Upper lobe of left lung (tissue), 6 donors: ENCODE measurements at places on chromosomes 11 and 22. TPM values are rescaled to one million over a fixed set of nuclear protein-coding genes. Genes with fewer than 3 reads are reported as not detected.

SLN gene
- not detected for total RNA-seq

GRCh38 chr11:1791912-1792311 is 28.2 kb upstream of the CTSD start:
- H3K27me3 ChIP-seq: no peaks in the 10 kb centered on the region
- no peak overlapping the region for H3K4me3 ChIP-seq
- DNase-seq: no peak
- H3K27ac ChIP-seq: no peak overlapping the region
- no peaks in the 10 kb centered on the region for H3K4me1 ChIP-seq
- no peaks in the 10 kb centered on the region for H3K36me3 ChIP-seq

DNA sequence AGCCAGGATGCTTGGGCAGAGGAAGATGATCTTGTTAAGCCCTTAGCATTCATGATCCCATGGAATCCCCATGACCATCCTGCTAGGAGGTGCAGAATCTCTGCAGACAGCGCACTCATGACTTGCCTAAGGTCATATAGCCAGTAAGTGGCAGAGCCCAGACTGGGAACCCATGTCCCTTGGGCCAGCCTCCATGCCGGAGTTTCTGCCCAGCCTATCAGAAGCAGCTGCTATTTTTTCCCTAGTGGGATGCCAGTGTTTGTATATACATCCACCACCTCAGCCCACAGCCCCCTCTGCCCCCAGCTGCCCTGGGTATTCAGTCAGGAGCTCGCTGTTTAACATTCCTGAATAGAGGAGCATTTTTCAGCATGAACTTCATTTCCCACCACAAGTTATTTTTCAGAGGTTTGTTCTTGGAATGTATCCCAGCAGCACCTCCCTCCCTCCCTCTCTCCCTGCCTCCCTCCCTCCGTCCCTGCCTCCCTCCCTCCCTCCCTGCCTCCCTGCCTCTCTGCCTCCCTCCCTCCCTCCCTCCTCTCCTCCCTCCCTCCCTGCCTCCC is 34.4 kb upstream of the SUSD2 start:
- no peaks in the 10 kb centered on the region for H3K36me3 ChIP-seq
- no peak for DNase-seq
- H3K4me3 ChIP-seq: no peak overlapping the region
- H3K27ac ChIP-seq: peak overlapping the region; percentile 77
- H3K4me1 ChIP-seq: peaks cover 75% of the 10 kb centered on the region
- H3K27me3 ChIP-seq: no peaks in the 10 kb centered on the region

DNA sequence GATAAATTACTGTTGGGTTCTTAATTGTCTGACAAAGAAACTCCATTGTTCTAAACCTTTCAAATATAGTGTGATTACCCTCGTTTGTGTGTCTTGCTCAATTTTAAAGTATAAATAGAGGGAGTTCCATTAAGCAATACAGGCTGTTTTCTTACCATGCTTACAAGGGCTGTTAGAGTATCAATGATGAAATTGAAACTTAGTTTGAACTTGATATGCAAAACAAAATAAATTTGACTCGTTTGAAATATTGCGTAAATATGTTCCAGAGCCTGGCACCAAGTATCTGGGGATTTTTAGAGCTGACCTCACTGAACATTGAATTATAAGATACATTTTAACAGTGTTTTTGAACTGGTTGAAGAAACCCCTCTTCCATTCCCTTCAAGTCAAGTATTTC is 31.7 kb downstream of the TEAD1 start:
- no peak for DNase-seq
- H3K27me3 ChIP-seq: no peaks in the 10 kb centered on the region
- peaks cover 34% of the 10 kb centered on the region for H3K4me1 ChIP-seq
- no peak overlapping the region for H3K27ac ChIP-seq
- no peak overlapping the region for H3K4me3 ChIP-seq

GRCh38 chr11:73752216-73752867 is 8.5 kb downstream of the RAB6A start:
- peak overlapping the region; percentile 37 for H3K27ac ChIP-seq
- no peak for DNase-seq
- H3K27me3 ChIP-seq: no peaks in the 10 kb centered on the region
- no peak overlapping the region for H3K4me3 ChIP-seq

GRCh38 chr11:71075116-71075720 is 177.2 kb downstream of the SHANK2 start:
- no peaks in the 10 kb centered on the region for H3K4me1 ChIP-seq
- peaks cover 3% of the 10 kb centered on the region for H3K36me3 ChIP-seq
- DNase-seq: no peak
- no peaks in the 10 kb centered on the region for H3K27me3 ChIP-seq
- no peak overlapping the region for H3K4me3 ChIP-seq
